Activated CD4-positive, alpha-beta memory T cell treated with anti-CD3 and anti-CD28 coated beads, Interleukin-2, amount 10 ng/mL, durations not matched to agents 7 days and 5 days (primary cell): ENCODE measurements at places on chromosomes 6 and 20. TPM values are rescaled to one million over a fixed set of nuclear protein-coding genes. Genes with fewer than 3 reads are reported as not detected.

GRCh38 chr6:136129365-136129764 lies 120.7 kb downstream of the MTFR2 start:
- H3K4me1 ChIP-seq, result no peaks in the 10 kb centered on the region
- no peak overlapping the region for H3K4me3 ChIP-seq
- peaks cover 9% of the 10 kb centered on the region for H3K27me3 ChIP-seq
- no peak for DNase-seq
- H3K36me3 ChIP-seq, result no peaks in the 10 kb centered on the region

DNA sequence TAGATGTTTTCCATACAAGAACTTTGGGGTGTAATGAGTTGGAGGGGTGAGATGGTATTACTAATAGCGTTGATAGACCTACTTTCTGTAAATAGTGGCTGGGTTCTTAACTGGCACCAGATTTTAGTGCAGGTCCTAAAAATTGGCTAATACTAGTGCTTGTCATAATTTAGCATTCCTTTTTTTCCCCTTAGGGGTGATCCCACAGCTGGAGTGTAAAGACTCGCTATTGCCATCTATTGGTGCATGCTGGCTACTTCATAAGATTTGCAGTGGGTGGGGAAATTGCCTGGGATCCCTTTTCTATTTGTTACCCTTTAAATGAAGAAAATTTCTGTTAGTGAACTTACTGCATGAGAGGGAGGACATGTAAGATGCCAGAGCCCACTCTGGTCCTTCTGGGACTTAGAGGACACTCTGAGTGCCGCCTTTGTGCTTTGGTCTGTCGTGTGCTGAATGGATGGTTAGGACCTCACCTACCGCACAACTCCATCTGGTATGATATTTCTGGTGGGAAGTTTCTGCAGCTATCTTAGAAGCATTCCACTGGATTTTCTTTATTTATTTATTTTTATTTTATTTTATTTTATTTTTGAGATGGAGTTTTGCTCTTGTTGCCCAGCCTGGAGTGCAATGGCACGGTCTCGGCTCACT lies 195.5 kb downstream of the JARID2 start:
- peaks cover 65% of the 10 kb centered on the region for H3K4me1 ChIP-seq
- no peaks in the 10 kb centered on the region for H3K27me3 ChIP-seq
- peak; percentile 44 for DNase-seq
- H3K27ac ChIP-seq, result peak overlapping the region; percentile 1
- no peak overlapping the region for H3K4me3 ChIP-seq

DNA sequence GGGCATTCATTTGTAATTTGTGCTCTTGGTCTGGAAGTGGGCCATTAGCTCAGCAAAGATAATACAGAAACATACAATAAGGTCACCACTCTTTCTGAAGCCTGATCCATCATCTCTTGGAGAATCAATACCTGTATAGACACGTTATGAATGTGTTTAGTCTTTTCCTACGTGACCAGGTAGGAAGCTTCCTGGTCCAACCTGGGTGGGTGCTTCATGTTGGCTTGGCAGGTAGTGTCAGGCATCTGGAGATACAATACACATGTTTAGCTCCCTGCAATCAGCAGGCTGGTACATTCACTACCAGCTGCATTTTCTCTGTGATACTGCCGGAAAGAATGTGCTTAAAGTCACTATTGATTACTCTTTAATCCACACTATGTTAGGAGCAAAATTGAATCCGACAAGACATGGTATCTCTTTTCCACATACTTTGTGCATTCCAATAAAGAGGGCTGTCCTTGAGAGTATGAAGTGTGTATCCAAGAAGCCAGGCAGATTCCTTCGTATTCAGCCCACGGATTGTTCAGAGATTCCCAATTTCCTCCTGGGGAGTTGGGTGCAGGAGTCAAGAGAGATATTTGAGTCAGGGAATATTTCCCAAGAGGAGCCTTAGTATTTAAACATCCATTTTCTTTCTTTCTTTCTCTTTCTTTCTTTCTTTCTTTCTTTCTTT lies 49.9 kb upstream of the RANBP9 start:
- no peaks in the 10 kb centered on the region for H3K36me3 ChIP-seq
- peaks cover 47% of the 10 kb centered on the region for H3K4me1 ChIP-seq

GRCh38 chr6:99612551-99613408 lies 6.1 kb downstream of the PRDM13 start:
- DNase-seq, result no peak
- H3K4me1 ChIP-seq, result peaks cover 42% of the 10 kb centered on the region
- no peak overlapping the region for H3K27ac ChIP-seq
- peaks cover 77% of the 10 kb centered on the region for H3K27me3 ChIP-seq

DNA sequence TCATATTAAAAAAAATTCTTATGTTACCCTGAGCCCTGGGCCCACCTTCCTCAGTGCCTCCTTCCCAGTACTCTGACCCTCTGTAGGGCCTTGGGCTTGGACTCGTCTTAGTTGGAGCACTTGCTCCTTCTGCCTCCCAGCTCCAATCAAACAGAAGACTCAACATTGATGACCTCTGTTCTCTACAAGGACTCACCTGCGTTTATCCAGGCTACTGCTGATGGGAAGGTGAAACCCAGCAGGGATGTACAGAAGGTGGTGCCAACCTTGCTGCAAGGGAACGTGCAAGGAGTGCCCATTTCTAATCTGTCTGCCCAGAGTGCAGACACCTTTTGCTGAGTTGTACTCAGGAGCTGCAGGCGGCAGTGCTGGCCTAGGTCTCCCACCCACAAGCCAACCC lies 38.9 kb downstream of the FYN start:
- H3K36me3 ChIP-seq, result peaks cover 53% of the 10 kb centered on the region
- DNase-seq, result no peak
- H3K4me1 ChIP-seq, result peaks cover 74% of the 10 kb centered on the region
- no peaks in the 10 kb centered on the region for H3K27me3 ChIP-seq

The MYBL2 gene
- total RNA-seq, result 76.6 TPM

The WFDC13 gene
- not detected for total RNA-seq

The METTL24 gene
- total RNA-seq, result not detected

The NOTCH4 gene
- total RNA-seq, result 0.60 TPM

The TFEB gene
- total RNA-seq, result 15.0 TPM
